COLO829 (cell line): ENCODE measurements at places on chromosomes 4 and X.

DNA sequence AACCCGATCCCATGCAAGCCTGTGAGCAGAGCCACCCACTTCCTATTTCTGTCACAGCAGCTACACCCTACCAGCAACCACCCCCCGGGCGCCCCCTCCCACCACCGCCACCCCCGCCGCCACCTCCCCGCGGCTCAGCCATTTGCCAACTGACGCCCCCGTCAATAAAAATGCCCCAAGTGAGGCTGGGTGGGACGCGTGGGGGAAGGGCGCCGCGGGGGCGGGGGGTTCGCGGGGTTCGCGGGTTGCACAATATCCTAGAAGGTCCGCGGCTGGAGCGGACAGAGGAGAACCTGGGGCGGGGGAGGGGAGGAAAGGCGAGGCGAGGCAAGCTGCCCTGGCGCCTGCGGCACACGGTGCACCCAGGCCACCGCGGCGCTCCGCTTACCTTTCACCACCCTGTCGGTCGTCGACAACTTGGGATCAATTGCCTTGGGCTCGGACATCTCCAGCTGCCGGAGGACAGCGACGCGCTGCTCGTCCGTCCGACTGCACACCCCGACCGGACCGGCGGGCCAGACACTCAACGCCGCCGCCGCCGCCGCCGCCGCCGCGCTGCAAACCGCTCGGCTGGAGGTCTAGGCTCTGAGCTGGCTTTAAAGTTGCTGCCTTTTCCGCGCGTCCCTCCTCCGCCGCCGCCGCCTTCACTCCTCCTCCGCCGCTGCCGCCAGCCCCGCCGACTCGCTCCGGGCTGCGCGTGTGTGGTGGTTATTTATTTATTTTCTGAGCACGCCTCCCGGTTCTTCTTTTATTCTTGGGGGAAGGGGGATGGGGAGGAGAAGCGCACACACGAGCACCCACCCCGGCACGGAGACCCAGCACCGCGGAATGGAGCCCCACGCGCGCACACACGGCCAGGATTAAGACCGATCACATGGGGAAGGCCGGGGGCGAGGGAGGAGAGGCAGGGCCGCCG is 717 bp downstream of the PPP3CA start:
- DNase-seq = peak; percentile 36

- no peak for DNase-seq
Measured at GRCh38 chr4:145681518-145681917, 1.6 kb downstream of the C4orf51 start.

DNA sequence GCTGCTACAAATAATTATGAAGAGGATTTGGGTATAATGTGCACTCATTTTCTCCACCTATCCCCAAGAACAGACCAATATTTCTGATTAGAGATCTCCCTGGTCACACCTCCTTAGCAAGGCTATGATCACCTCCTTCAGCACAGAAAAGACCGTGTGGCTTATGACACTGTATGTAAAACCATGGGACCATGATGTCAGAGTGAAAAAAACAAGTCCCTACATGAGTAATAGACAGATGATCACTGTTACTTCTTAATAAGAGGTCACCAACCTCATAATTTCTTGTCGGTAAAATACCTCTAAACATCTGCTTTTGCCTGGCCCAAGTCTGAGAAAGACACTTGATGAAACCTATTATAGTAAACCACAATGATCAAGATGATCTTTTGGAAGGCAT is 330.6 kb upstream of the F9 start:
- no peak for DNase-seq

DNA sequence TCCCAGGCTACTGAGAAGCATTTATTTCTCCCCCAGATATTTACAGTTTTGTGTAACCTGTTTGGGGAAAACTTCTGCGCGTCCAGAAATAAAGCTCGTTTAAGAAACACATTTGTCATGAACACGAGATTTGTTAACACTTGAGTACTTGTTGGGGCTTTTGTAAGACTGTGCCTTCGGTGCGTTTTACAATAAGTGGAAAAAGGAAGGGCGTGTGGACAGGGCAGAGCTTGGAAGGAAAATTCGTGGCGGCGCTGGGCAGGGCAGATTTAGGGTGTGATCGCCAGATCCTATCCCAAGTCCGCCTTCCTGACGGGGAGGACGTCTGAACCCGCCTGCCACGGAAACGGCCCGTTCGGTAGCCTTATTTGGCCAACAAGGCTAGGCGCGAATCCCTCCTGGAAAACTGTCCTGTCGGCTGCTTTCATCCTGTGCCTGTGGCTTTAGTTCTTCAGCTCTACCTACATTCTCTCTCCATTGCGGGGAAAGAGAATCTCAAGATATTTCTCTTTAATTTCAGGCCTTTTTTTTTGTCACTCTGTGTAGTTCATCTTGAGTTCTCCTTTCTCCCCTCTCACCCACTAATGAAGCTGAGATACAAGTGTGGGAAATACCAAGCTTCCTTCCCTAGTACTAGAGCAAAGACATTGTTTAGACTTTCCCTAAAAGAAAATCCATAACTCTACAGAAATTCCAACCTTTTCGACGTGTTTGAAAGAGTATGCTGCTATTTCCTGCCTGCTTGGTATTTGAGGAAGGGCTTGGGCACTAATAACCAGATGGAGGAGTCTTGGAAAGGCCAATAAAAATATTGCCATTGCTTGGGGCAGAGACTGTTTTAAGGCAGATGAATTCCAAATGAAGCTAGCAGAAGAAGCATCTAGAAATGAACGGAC is 982 bp downstream of the PDLIM5 start:
- peak; percentile 49 for DNase-seq

DNA sequence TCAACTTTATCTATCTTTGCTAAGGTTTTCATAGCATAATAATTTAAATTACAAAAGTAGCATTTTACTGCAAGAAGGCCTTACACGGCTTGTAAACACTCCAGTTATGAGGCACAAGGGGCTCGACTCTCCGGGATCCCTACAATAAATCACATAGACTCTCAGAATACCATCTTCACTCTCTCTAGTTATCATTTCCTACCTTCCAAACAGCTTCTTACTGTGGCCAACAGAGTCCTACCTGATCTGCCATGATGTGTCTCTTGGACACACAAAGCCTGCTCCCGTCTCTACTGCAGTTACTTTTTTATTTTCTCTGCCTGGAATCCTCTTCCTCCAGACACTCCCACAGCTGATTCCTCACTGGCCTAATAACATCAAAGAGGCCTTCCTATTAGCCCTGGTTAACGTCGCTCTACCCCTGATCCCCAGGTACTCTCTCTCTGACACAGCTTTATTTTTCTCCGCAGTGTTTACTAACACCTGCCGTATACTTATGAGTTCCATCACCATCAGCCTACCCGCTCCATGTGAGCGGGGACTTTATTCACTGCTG is 559.6 kb upstream of the DIPK2B start:
- DNase-seq = no peak

GRCh38 chr4:142567620-142568451 is 278.3 kb downstream of the INPP4B start:
- no peak for DNase-seq

- peak; percentile 64 for DNase-seq
Measured at GRCh38 chrX:129876771-129877305, 29.1 kb upstream of the UTP14A start.

GRCh38 chr4:68359508-68359907 is 9.6 kb upstream of the YTHDC1 start:
- no peak for DNase-seq

- no peak for DNase-seq
Measured at GRCh38 chrX:123860983-123861382, 1.1 kb downstream of the XIAP start.

DNA sequence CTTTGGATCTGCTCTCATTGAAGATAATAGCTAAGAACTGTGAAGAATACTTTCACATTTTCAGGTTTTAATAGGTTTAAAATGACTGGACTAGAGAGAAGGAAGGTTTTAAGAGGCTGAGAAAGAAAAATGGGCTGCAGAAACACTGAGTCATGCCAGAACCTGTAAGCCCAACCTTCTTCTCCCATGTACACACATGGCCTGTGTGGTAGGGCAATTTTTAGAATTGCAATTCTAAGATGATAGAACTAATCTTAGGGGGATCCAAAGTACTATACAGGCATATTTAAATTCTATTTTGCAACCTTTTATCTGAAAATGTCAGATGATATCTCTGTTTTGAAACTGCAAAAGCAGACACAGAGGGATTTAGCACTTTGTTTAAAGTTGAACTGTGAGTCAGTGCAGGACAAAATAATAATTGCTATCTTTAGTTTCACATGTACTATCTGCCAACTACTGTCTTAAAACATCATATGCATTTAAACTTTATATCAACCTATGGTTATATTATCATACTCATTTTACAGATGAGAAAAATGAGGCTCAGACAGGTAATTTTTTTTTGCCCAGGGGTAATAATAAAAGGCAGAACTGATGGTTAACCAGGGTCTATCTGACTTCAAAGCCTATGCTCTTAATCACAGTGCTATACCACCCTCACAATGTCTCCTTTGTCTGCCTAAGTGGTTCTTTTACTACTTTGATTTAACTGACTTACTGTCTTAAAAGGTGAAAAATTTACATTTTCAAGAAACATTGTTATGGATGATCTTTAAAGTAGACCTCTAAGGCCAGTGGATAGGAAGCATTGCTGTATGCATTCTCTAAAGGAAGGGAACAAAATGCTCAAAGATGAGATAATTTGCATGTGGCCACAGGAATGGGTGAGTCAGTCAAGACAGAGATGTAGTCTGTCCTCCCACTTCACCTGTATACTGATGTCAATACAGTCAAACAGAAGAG is 4.3 kb downstream of the TMPRSS11E start:
- DNase-seq = no peak

DNA sequence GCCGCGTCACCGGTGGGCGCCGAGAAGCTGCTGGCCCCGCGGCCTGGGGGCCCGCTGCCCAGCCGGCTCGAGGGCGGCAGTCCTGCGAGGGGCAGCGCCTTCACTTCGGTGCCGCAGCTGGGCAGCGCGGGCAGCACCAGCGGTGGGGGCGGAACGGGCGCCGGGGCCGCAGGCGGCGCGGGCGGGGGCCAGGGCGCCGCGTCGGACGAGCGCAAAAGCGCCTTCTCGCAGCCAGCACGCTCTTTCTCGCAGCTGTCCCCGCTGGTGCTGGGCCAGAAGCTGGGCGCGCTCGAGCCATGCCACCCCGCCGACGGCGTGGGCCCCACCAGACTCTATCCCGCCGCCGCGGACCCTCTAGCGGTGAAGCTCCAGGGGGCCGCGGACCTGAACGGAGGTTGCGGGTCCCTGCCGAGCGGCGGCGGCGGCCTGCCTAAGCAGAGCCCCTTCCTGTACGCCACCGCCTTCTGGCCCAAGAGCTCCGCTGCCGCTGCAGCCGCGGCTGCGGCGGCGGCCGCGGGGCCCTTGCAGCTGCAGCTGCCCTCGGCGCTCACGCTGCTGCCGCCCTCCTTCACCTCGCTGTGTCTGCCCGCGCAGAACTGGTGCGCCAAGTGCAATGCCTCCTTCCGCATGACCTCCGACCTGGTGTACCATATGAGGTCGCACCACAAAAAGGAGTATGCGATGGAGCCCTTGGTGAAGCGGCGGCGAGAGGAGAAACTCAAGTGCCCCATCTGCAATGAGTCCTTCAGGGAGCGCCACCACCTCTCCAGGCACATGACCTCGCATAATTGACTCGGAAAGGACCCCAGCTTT is 5.6 kb downstream of the PRDM8 start:
- DNase-seq = no peak

GRCh38 chr4:104490096-104490769 is 4.5 kb downstream of the CXXC4 start:
- no peak for DNase-seq

GRCh38 chr4:38671592-38671940 is 7.6 kb downstream of the KLF3 start:
- no peak for DNase-seq

DNA sequence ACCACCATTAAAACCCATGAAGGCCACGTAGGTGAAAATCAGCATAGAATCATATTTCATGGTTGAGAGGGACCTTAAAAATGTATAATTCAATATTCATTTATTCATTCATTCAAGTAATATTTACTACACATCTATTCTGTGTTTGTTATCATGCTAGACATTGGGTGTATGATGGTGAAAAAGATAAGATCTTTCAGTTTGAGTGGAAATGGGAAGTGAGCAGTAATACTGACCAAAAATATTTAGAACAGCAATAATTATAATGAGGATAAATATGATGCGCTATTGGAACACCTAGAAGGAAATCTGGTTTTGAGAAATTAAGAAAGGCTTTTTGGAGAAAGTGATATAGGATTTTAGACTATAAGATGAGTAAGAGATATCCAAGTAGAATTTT is 28.0 kb downstream of the DKK2 start:
- no peak for DNase-seq

DNA sequence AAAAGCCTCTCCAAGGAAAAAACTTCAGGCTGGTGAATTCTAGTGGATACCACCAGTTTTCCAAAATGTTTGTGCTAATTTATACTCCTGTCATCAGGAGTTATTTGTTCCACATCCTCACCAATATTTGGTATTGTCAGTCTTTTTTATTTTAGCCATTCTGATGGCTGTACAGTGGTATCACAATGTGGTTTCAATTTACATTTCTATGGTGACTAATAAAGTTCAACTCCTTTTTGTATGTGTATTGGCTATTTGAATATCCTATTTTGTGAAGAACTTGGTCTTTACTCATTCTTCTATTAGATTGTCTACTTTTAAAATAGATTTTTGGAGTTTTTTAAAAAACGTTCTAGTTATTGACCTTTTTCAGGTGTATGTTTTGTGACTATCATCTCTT is 33.0 kb upstream of the FRAS1 start:
- no peak for DNase-seq

- DNase-seq = no peak
Measured at GRCh38 chr4:1195891-1196401, 23.6 kb upstream of the SPON2 start.

DNA sequence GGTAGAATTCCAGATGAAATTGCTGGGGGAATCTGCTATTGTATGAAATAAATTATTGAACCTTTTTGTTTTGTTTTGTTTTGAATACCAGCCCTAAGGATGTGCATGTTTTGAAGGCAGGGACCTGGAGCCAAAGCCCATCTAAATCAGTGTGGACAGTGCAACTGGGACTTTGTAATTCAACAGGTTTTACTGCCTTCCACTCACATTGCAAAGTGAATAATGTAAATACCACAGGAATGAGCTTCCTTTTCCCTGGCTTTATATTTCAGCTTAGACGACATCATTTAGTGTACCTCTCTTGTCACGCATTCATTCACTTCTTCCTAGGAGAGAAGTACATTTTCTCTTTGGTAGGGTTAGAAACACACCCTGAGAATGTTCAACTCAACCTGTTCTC is 795.0 kb downstream of the CENPC start:
- no peak for DNase-seq
